ENCODE measurements at places on chromosomes 11 and 22. TPM values are rescaled to one million over a fixed set of nuclear protein-coding genes. Genes with fewer than 3 reads are reported as not detected.

INSC gene
- 3.0 TPM for total RNA-seq

DNA sequence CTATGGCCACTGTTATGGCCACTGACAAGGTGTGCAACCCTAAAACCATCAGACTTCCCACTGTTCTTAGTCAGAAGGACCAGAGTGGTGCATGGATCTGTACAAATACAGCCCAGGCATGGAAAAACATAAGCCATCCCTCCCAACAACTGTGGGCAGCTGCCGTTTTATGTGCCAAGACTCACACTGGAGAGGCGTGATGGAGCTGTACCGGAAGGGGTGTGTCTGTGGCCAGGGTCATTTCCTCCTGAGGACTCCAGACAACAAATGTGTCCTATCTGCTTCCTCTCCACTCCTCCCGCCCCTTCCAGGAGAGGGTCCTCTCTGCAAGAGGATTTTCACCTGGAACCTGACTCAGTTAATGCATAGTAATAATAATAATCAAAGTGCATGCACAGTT lies 29.5 kb downstream of the KCNJ1 start:
- no peak for DNase-seq

DNA sequence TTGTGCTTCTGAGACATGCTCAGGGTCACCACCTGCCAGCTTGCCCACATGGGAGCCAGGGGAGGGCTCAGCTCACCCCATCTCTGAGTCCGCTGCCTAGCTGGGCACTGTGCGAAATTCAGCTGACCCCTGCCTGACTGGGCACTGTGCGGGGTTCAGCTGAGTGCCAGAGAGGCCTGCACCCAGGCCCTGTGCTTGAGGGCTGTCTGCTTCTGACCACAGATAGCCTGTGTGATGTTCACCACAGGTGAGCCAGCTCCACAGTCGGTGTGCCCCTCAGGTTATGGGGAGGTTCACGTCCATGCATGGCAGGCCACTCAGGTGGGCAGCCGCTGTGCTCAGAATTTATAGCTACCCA lies 84.5 kb upstream of the SUSD2 start:
- no peak for DNase-seq

- no peak for DNase-seq
These were observed 32.1 kb downstream of the APOL5 start for GRCh38 chr22:35749808-35750207.

Measured in urinary bladder (tissue), 4 donors.